ENCODE measurements at places on chromosomes 1 and 21. TPM values are rescaled to one million over a fixed set of nuclear protein-coding genes. Genes with fewer than 3 reads are reported as not detected.

The C8A gene
- not detected for total RNA-seq

The KIRREL1 gene
- not detected for total RNA-seq

The CFAP410 gene
- total RNA-seq: 51.7 TPM

The SPATA1 gene
- total RNA-seq: 3.4 TPM

The NUP210L gene
- 0.19 TPM for total RNA-seq

The TMEM50B gene
- 110 TPM for total RNA-seq

The RAB3B gene
- total RNA-seq: 0.06 TPM

The ARHGAP29 gene
- not detected for total RNA-seq

The LIN28A gene
- total RNA-seq: not detected

The TXNDC12 gene
- total RNA-seq: 39.9 TPM

The FCRLA gene
- total RNA-seq: not detected

The TESK2 gene
- 7.5 TPM for total RNA-seq

The FMOD gene
- total RNA-seq: not detected

The SYCP1 gene
- total RNA-seq: not detected

The RHD gene
- total RNA-seq: not detected

The OR2AJ1 gene
- total RNA-seq: not detected

The AGPAT3 gene
- 76.7 TPM for total RNA-seq

The ASCL5 gene
- not detected for total RNA-seq

The TMEM200B gene
- total RNA-seq: not detected

The SAMSN1 gene
- total RNA-seq: 58.0 TPM

The CDA gene
- total RNA-seq: not detected

The TSSK3 gene
- 3.5 TPM for total RNA-seq

The AIM2 gene
- total RNA-seq: 7.8 TPM

The SPRR2B gene
- not detected for total RNA-seq

The CD34 gene
- total RNA-seq: 0.03 TPM

The TMEM39B gene
- 19.1 TPM for total RNA-seq

The HES4 gene
- not detected for total RNA-seq

The FNDC10 gene
- total RNA-seq: 2.9 TPM

The CSMD2 gene
- not detected for total RNA-seq

The SPRR2A gene
- not detected for total RNA-seq

The TMEM269 gene
- 0.36 TPM for total RNA-seq

The CCDC27 gene
- not detected for total RNA-seq

The FAM78B gene
- total RNA-seq: 0.22 TPM

The APCS gene
- not detected for total RNA-seq
